Stimulated activated CD8-positive, alpha-beta memory T cell treated with anti-CD3 and anti-CD28 coated beads, Interleukin-15, amount 100 ng/mL, for 1 hour (primary cell): ENCODE measurements at places on chromosomes 3 and 15.

- DNase-seq: no peak
Measured at GRCh38 chr15:60906146-60906674, 322.9 kb downstream of the RORA start.

- no peak for DNase-seq
Measured at GRCh38 chr15:95594496-95594895, 736.0 kb upstream of the NR2F2 start.

- no peak for DNase-seq
Measured at GRCh38 chr3:185998136-185998535, 60.3 kb upstream of the TRA2B start.

DNA sequence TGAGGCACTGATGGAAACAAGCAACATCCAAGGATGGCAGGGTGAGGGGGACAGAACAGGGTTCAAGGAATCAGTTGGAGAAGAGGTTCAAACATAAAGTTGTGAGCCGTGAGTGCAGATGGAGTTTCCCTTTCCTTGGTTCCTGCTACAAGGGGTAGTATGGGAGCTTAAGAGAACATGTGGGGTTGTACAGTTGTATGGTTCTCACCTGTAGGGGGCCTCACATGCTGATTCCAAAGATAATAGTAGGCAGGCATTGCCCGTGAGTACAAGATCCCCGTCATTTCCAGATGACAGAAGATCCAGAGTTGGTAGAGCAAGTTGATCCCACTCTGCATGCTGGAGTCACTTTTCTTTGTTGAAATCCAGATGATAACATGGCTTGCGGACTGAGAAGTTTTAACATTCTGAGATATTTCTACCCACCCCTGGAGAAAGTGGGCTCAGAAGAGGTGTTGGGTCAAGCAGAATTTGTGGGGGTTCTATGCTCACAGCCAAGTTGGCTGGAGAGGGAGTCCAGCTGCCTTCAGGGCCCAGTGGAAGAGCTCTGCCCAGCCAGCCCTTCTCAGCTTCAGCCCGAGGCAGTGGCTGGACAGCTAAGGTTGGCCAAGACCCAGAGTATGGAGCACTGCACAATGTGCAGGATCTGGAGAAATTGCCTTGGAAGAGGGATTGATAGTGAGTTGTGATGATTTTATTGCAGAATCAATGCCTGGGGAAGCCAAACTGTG lies 141.8 kb downstream of the THSD4 start:
- DNase-seq: no peak

DNA sequence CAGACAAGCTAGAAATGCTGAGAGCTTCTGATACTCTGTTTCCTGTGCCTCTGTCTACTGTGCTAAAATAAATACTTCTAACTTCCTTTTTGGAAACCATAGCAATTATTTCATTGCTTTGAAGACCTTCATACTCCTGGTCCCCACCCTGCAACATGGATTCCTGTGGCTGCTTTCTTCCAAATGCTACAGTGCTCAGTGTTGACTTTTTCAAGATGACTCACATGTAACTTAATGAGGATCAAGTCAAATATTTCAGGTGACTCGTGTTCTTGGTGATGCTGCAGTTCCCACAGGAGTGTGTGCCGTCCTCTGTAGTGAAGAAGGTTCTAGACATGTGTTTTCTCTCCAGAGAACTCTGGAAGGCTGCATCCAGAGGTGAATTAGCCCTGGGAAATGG lies 288.6 kb downstream of the CLSTN2 start:
- no peak for DNase-seq

DNA sequence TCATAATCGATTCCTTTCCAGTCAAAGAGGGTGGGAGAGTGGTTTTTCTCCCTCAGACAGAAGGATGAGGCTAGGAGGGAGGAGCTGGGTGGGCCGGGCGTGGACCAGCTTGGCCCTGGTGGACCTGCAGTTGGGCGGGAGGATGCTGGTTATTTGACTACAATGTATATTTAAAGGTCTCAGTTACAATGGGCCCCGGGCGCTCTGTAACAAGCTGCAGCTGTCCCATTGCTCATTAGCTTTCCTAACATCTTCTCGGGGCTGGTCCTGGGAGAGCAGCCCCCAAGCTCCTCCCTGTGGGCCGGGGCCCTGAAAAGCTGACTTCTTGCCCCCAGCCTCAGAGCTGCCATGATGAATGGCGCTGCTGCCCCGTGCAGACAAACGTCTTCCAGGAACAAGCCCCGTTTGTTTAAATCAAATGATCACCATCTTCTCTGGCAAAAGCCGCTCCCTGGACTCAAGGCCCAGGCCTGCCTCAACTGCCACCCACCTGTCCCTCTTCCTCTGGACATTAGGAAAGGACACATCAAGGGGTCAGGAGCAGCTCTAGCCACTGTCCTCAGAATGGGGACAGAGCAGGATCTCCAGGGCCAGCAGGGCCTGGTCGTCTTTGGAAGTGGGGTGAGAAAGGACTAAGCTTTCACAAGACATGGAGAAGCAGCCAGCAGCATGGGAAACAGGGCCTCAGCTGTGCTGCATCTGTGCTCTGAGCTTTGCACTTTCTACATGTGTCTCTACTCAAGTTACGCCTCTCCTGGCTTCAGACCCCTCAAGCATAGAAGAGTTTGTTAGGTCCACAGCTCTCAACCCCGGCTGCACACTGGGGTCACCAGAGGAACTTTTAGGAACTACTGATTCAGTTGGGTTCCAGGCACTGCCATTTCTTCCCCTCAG lies 38.6 kb downstream of the MAGEF1 start:
- DNase-seq: no peak

DNA sequence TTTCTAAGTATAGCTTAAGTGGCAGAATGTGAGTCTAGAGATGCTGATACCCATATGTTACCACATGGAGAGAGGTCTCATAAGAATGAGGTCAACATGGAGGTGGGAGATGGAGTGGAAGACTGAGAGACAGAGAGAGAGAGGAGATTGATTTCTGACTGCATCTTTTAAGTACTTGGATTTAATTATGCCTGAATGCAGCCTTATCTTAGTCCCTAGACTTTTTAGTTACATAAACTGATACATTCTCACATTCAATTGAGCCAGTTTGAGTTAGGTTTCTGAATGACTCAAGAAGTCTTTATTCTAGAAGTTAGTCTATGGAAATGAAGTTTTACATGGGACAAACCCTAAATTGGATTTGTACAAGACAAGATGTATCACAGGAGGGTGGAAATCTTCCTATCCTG lies 58.5 kb upstream of the TNFSF10 start:
- DNase-seq: no peak
